GM23338 (cell line): ENCODE measurements at places on chromosomes 5 and 9.

- H3K4me1 ChIP-seq = no peaks in the 10 kb centered on the region
- no peaks in the 10 kb centered on the region for H3K36me3 ChIP-seq
- H3K4me3 ChIP-seq = no peak overlapping the region
- H3K27ac ChIP-seq = no peak overlapping the region
- no peaks in the 10 kb centered on the region for H3K27me3 ChIP-seq
Measured at GRCh38 chr9:119793218-119793617, 424.0 kb upstream of the BRINP1 start.

GRCh38 chr5:16345454-16345853 is 120.1 kb downstream of the ZNF622 start:
- DNase-seq = peak; percentile 35
- H3K4me1 ChIP-seq = no peaks in the 10 kb centered on the region
- H3K27me3 ChIP-seq = no peaks in the 10 kb centered on the region

DNA sequence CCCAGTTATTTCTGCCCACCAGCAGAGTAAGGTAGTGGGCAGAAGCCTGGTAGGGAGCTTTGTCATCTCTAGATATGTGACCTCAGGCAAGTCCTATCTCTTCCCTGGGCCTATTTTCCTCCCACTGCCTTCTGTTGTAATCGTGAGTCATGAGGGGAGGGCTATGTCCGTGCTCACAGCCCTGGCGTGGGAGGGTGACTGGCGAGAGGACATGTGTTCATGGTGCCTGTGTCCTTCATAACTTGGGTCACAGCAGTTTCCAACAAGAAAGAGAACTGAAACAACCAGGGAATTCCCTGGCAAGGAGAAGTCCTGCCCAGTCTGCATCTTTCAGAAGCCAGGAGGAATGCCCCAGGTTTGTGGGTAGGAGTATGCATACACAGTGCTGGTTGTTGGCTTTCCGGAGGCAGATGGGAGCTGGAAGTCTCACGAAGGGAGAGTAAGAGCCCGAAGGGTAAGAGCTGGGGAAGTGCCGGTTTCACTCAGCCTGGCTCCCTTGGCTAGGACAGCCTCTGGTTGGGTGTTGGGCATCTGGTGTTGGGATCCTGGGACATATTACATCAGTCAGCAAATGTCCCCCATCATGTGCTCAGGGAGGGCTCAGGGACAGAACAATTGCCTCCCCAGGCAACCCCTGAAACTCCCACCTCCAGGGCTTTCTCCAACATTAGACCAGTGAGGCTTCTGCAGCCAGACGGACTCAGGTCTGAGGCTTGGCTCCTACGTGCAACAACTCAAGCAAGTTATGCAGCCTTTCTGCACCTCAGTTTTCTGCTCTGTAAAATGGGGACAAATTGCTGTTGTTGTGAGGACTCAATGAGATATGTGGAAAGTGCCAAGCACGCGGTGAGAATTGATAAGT is 4.3 kb upstream of the TIFAB start:
- H3K27ac ChIP-seq = no peak overlapping the region
- H3K4me1 ChIP-seq = no peaks in the 10 kb centered on the region
- peaks cover 15% of the 10 kb centered on the region; the same call in 1 of the 2 replicates for H3K27me3 ChIP-seq
- no peaks in the 10 kb centered on the region for H3K36me3 ChIP-seq
- no peak for DNase-seq

- H3K27ac ChIP-seq = no peak overlapping the region
- no peak overlapping the region for H3K4me3 ChIP-seq
- H3K36me3 ChIP-seq = no peaks in the 10 kb centered on the region
- no peaks in the 10 kb centered on the region for H3K4me1 ChIP-seq
Measured at GRCh38 chr5:139856714-139857113, 61.1 kb downstream of the PSD2 start.

GRCh38 chr9:133115604-133116345 is 5.3 kb downstream of the RALGDS start:
- H3K27ac ChIP-seq = no peak overlapping the region
- peaks cover 27% of the 10 kb centered on the region; the same call in 1 of the 2 replicates for H3K27me3 ChIP-seq
- no peak for DNase-seq
- H3K4me3 ChIP-seq = no peak overlapping the region
- H3K36me3 ChIP-seq = no peaks in the 10 kb centered on the region
- no peaks in the 10 kb centered on the region; the same call in 1 of the 2 replicates for H3K4me1 ChIP-seq

GRCh38 chr5:1352231-1353219 is 7.6 kb upstream of the CLPTM1L start:
- no peak for DNase-seq
- no peak overlapping the region for H3K27ac ChIP-seq
- H3K4me1 ChIP-seq = peaks cover 10% of the 10 kb centered on the region
- no peaks in the 10 kb centered on the region for H3K27me3 ChIP-seq

DNA sequence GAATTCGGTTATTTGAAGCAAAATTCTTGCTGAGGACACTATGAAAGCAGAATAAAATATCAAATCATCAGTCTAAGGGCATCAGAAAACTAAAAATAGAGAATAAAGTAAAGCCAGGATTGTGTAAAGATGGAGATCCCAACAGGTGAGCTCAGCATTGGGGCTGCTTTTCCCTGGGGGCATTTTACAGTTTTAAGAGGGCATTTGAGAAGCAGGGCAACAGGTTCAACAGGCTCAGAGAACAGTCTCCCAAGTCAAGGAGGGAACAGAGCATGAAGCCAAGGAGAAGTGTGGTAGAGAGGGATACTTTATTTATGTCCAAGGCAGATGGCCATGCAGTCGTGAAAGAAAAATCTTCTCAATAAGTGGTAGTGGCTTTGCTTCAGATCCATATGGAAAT is 145.4 kb downstream of the SYK start:
- no peaks in the 10 kb centered on the region for H3K27me3 ChIP-seq
- H3K27ac ChIP-seq = no peak overlapping the region
- H3K4me3 ChIP-seq = no peak overlapping the region

DNA sequence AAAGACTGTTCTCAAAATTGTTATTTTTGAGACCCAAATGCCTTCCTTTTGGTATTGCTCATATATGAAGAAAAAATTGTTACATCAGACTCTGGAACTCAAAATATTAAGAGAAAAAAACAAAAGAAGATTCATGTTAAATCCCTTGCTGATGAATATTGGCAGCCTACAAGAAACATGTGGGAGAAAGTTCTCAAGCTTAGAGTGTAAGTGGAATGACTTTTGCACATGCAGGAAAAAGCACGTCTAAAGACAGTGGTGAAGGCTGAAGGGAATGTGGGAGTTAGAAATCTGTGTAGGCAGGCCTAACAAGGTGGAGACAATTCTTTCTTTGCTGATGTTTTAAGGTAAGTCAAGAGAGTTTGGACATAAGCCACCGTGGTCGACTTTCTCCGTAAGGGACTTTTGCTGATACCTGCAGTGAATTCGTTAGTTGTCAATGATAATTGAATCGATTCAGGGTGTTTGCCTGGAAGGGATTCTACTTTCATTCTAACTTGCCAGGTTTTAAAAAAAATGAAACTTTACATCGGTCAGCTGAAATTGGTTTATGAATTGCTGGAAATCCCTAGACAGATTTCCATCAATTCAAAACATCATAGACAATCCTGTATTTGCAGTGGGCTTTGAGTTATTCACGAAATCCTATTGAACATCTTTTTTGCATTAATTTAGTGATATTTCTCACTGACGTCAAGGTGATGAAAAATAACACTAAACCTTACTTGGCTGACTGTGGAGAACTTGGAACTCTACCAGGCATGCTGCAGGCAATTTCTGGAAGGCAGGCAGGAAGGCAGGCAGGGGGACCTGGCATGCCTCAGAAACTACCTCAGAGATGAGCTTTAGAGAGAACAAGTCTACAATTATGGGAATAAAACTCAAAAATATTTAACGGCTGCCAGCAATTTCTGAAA is 359.1 kb upstream of the ADAMTSL1 start:
- no peak overlapping the region for H3K27ac ChIP-seq
- H3K4me1 ChIP-seq = no peaks in the 10 kb centered on the region
- no peak overlapping the region for H3K4me3 ChIP-seq
- DNase-seq = no peak
- no peaks in the 10 kb centered on the region for H3K36me3 ChIP-seq
- H3K27me3 ChIP-seq = no peaks in the 10 kb centered on the region

DNA sequence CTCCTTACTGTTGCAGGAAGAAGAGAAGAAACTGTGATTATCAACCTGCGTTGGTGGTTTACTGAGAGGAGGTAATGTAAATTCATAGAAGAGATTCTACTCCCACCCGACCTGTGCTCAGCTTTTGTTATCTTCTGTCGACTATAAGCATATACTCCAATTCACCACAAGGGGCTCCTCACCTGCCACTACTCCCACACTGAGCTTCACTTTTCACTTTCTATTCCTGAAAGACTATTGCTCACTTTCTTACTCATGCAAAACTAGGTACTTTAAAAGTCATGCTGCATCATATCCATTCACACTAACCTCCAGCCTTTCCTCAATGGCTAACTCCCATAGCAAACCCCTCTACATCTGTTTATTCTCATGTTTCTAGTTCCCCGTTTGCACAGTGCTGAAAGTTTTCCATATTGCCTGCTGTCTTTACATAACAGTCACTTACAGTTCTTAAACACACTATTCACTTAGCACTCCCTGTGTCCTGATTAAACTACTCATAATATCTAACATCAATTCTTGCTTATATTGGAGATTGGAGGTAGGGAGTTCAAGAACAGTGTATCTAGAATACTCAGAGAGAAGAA is 1062.6 kb downstream of the NR2F1-AS1 start:
- H3K27me3 ChIP-seq = no peaks in the 10 kb centered on the region
- no peaks in the 10 kb centered on the region for H3K36me3 ChIP-seq
- H3K27ac ChIP-seq = no peak overlapping the region

DNA sequence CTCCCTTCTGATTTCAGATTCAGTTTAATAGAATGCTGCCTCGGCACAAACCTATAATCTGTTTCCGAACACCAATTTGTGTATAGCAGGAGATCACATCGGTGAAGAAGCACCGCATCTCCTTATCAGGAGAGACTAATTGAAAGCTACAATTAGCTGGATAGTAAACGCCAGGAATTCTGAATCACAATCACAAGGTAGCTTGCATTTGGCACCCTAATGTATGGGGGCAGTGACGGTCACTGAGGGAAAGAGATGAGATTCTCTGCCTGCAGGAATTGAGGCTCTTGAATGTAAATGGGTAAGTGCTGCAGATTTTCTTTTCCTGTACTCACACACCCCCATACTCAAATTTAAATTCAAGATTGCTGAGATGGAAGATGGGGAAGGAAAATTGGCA is 373.6 kb upstream of the ZNF608 start:
- H3K27ac ChIP-seq = no peak overlapping the region
- H3K4me3 ChIP-seq = no peak overlapping the region
- no peaks in the 10 kb centered on the region for H3K36me3 ChIP-seq
- peaks cover 31% of the 10 kb centered on the region for H3K4me1 ChIP-seq
- no peaks in the 10 kb centered on the region for H3K27me3 ChIP-seq

- no peak overlapping the region for H3K27ac ChIP-seq
- H3K27me3 ChIP-seq = peaks cover 26% of the 10 kb centered on the region
- H3K4me3 ChIP-seq = peak overlapping the region; percentile 61
Measured at GRCh38 chr5:1666812-1667588, 132.6 kb downstream of the MRPL36 start.

- peaks cover 50% of the 10 kb centered on the region for H3K36me3 ChIP-seq
- no peaks in the 10 kb centered on the region for H3K27me3 ChIP-seq
- no peaks in the 10 kb centered on the region for H3K4me1 ChIP-seq
- no peak overlapping the region for H3K4me3 ChIP-seq
Measured at GRCh38 chr5:62354028-62354874, 48.2 kb downstream of the KIF2A start.

GRCh38 chr5:63127054-63127453 is 548.4 kb downstream of the LRRC70 start:
- no peak overlapping the region for H3K4me3 ChIP-seq
- peaks cover 17% of the 10 kb centered on the region; the same call in 1 of the 2 replicates for H3K4me1 ChIP-seq
- DNase-seq = no peak
- no peaks in the 10 kb centered on the region for H3K36me3 ChIP-seq

DNA sequence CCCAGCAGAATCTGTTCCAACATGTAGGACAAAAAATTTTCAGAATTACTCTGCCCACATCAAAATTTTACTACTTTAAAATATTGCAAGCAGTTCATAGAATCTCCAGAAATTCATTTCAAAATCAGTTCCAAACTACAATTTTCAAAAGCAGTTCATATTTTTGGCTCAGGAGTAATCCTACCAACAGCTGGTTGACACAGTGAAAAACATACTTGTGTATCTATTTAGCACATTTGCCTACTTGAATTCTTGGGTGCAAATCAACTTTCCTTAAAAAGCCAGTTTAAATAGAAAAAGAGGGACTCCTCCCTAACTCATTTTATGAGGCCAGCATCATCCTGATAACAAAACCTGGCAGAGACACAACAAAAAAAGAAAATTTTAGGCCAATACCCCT is 31.5 kb downstream of the SOX30 start:
- H3K4me1 ChIP-seq = no peaks in the 10 kb centered on the region
- no peak overlapping the region for H3K4me3 ChIP-seq
- H3K27me3 ChIP-seq = no peaks in the 10 kb centered on the region
- no peak for DNase-seq

DNA sequence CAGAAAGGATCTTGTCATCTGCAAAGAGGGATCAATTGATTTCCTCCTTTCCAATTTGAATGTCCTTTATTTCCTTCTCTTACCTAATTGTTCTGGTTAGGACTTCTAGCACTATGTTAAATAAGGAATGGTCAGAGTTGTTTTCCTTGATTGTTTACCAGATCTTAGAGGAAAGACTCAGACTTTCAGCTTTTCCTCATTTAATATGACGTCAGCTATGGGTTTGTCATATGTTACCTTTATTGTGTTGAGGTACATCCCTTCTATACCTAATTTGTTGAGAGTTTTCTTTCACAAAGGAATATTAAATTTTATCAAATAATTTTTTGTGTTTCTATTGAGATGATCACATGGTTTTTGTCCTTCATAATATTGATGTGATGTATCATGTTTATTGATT is 656.5 kb upstream of the GRAMD2B start:
- no peak for DNase-seq
- no peaks in the 10 kb centered on the region for H3K27me3 ChIP-seq
- H3K36me3 ChIP-seq = no peaks in the 10 kb centered on the region
- H3K27ac ChIP-seq = no peak overlapping the region
- no peak overlapping the region for H3K4me3 ChIP-seq

DNA sequence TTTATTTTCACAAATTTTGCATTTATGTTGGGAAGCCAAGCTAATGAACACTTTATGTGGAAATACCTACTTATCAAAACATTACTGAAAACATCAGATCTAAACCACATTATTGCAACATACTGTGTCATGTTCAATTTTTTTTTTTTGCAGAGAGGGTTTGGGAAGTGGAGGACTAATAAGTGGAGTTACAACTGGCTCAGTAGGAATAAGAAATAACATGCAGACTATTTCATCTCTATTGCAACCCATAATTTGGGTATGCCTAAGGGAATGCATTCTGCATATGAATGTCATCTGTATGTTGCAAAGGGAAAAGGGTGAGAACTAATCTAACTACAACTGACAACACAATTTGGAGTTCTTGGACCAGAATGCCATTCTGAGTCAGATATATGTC is 41.8 kb downstream of the APC start:
- no peak for DNase-seq
- H3K36me3 ChIP-seq = no peaks in the 10 kb centered on the region; the same call in 1 of the 2 replicates
- H3K4me3 ChIP-seq = no peak overlapping the region
- H3K4me1 ChIP-seq = no peaks in the 10 kb centered on the region
- H3K27ac ChIP-seq = no peak overlapping the region
